Stimulated activated CD4-positive, alpha-beta T cell treated with anti-CD3 and anti-CD28 coated beads, Interleukin-12 subunit alpha, Interleukin-12 subunit beta, amount 100 ng/mL, for 24 hours (primary cell): ENCODE measurements at places on chromosomes 6 and 20.

- DNase-seq = no peak
These were observed 11.9 kb upstream of the HELZ2 start for GRCh38 chr20:63585616-63586565.

GRCh38 chr6:151191527-151191926, 48.2 kb upstream of the AKAP12 start:
- no peak for DNase-seq

- DNase-seq = no peak
These were observed 91.4 kb downstream of the THBS2 start for GRCh38 chr6:169162249-169162648.

DNA sequence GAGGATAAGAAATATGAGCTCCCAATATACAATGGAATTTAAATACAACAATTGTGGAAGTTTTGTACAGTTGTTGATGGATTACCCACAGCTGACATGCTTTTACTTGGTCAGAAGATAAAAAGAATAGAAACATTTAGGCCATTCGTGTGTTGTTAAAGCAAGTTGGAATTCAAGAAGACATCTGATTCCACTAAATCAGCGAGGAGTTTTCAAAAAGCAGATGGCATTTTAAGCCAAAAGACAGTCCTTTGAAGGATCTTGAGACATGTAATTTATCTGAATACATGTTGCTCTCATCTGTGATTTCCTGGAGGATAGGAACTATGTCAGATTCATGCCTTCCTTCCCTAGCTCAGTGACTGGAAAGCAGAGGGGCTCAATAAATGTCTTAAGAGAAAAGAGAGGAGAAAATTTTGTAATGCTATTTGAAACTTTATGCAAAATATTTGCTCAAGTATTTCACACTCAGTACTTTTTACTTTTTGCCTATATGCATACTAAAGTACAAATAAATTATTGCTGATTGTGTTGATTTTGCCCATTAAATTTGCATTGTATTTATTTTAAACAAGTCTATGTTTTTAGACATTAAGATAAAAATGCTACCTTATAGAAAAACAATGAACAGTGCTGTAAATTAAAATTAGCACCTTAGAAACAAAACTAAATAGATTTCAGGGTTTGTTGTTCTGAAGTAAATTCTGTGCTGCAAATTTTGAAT, 733.8 kb upstream of the FLRT3 start:
- DNase-seq = no peak

GRCh38 chr20:6595704-6596103, 171.8 kb upstream of the BMP2 start:
- DNase-seq = no peak
